ENCODE measurements at places on chromosomes 4 and X. TPM values are rescaled to one million over a fixed set of nuclear protein-coding genes. Genes with fewer than 3 reads are reported as not detected.

DNA sequence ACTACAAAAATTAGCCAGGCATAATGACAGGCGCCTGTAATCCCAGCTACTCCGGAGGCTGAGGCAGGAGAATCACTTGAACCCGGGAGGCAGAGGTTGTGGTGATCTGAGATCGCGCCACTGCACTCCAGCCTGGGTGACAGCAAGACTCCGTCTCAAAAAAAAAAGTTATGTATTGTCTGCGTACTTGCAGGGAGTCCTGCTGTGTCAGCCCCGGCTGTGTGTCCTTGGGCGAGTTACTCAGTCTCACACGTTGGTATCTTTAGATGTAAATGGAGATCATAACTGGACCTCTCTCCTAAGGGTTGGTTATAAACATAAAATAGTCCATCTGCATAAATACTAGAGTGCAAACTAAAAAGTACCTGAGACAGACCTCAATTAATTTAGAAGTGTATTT lies 22.7 kb upstream of the TBC1D14 start:
- no peak for DNase-seq

GRCh38 chr4:6755088-6755753 lies 27.3 kb upstream of the KIAA0232 start:
- no peak for DNase-seq

DNA sequence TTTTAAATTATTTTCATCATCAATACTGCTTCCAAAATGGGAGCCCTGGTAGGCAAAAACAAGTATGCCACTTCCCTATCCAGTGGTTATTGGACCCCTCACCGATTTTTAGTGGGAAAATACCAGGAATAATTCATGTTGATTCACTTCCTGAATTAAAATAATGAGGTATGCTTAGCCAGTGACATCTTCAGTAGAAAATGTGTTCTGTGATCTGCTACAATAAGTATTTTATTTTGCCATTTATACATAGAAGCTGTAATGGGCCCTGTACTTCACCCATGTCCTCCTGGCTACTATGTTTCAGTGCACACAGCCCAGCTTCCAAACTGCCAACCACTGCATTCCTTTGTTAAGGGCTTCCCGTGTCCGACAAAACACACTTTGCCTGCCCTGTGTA lies 41.0 kb upstream of the KLHL34 start:
- no peak for DNase-seq

GRCh38 chr4:93384241-93384640 lies 444.3 kb upstream of the ATOH1 start:
- DNase-seq, result no peak

DNA sequence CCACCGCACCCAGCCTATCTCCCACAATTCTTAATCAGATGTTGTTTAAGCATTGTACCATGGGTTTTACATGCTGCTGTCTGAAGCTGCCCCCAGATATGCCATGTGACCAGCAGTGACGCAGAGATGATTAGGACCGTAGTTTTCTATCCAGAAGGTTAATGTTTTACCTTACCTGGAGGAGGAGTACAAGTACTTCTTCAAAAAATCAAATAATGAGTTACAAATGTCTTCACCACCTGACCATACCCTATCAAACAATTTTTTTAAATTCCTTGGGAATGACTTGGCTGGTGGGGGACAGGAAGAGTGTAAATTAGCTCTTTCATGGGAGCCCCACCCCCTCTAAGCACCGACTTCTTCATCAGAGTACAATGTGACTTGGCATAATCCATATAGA lies 16.2 kb upstream of the SGMS2 start:
- DNase-seq, result no peak

DNA sequence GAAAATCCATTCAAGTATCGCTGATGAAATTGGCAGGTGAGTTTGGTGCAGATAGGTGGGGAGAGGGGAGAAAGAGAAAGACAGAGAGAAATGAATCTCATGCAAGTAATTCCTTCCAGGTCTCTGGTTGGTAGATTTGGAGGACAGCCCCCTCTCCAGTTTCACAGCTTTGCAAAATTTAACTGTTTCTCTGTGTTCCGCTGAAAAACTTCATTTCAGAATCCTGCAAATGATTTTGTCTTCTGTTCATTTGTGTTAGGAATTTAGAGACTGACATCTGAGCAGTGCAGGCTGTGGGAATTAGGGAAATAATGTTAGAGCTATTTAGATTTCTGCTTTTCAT lies 328.5 kb downstream of the FBXW7 start:
- no peak for DNase-seq

GRCh38 chr4:10312568-10312967 lies 144.7 kb downstream of the ZNF518B start:
- DNase-seq, result no peak

GRCh38 chr4:62449538-62449937 lies 1249.4 kb downstream of the ADGRL3 start:
- peak; percentile 3 for DNase-seq

GRCh38 chr4:145154573-145154972 lies 25.8 kb downstream of the OTUD4 start:
- DNase-seq, result no peak

DNA sequence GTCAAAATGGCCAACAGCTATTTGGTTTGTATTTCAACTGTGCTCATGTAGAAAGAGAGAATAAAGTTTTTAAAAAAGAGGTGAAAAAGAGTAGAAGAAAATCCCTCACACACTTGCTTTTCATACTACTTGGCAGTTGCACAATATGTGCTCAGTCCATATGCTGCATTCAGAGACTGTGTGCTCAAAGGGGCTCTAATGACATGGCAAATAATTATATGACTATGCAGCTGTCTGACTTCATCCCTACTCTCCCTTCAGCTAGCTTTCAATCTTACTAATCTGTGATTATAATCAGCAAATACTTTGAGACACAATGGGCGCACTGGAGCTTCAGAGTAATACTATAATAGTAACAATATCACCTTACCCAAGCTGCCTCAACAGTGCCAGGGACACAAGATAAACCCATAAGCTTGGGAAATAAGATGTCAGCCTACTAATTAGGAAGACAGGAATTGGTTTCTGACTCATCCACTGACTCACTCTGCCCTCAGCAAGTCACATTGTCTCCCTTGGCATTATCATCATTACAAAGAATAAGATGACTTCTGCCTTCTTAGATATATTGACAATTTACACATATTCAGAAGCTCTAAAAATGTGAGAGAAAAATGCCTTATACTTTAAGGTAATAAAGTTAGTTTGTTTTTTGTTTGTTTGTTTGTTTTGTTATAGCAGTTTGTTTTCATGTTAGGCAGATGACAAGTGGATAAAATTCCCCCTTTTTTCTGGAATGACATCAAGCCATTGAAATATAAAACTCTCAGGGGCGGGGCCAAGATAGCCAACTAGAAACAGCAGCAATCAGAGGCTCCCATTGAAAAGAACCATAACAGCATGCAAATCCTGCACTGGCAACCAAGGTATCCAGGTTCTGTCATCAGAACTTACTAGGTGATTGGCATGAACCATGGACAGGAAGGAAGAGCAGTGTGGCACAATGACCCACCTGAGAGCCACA lies 311.6 kb downstream of the FAM133A start:
- DNase-seq, result no peak

DNA sequence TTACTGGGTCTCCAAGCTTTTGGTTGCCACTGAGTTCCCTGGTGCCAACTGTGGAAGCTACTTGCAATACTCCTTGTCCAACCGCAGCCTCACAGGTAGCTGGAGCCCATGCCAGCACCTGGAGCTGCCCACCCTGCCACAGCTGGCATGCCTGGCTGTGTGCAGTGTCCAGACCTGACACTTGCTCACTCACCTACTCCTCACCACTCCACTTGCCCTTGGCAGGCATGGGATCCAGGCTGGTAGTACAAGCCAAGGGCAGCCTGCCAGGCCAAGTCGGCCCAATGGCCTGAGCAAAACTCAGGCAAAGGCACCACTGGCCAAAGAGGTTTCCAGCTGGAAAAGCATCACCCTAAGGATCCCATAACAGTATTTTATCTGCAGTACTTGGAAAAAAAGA lies 246.3 kb downstream of the PDGFC start:
- DNase-seq, result no peak

GRCh38 chrX:25011589-25012432 lies 4.0 kb downstream of the ARX start:
- DNase-seq, result no peak

DNA sequence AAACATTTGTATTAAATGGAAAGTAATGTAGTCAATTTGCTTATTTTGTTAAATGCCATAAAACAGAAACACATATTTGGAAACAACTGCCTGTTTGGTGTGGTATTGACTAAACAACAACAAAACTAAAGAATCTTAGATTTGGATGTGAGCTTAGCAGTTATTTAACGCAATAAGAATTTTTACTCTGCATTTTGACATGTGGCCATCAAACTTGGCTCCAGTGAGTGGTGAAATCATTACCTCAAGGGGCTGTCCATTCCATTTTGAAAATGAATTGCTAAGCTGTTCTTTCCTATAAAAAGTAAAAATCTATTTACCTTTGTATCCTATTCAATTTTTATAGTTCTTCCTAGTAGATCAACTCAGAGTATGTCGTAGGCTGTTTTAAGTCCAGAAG lies 84.2 kb downstream of the DKK2 start:
- no peak for DNase-seq

Gene LRP2BP
- total RNA-seq, result 0.58 TPM

Gene PCDH19
- total RNA-seq, result 1.3 TPM

Gene HS3ST1
- total RNA-seq, result 4.2 TPM

Gene CPLX1
- total RNA-seq, result 1.2 TPM

Gene TMSB15B
- not detected for total RNA-seq

Gene HTN1
- not detected for total RNA-seq

Gene THAP9
- 0.58 TPM for total RNA-seq

Gene NUP62CL
- not detected for total RNA-seq

Gene FHIP1A
- 17.6 TPM for total RNA-seq

Gene ARMCX2
- total RNA-seq, result 23.5 TPM

Measured in stomach (tissue), 19 donors.